DMS79 treated with DMSO at 0.1 percent for 48 hours (cell line): ENCODE measurements at places on chromosomes 1 and 21.
A peak's percentile ranks its signal among the peaks of the same experiment; 100 is the strongest.

DNA sequence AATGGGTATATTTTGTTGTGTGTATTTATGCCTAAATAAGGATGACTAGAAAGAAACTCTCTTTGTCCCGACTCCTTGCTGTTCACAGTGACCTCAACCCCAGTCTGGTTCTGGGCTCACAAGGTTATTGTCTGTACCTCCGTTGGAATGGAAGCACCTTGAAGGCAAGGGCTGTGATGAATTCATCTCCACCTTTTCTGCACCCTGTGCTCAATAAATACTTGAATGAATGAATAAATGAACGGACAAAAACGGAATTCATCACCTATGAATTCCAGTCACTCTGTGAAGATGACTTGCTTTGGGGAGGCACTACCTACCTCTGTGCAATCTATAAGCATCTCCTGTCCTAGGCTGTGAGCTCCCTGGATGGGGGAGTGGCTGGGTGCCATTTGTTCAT is 39.3 kb downstream of the HSPG2 start:
- DNase-seq: no peak

DNA sequence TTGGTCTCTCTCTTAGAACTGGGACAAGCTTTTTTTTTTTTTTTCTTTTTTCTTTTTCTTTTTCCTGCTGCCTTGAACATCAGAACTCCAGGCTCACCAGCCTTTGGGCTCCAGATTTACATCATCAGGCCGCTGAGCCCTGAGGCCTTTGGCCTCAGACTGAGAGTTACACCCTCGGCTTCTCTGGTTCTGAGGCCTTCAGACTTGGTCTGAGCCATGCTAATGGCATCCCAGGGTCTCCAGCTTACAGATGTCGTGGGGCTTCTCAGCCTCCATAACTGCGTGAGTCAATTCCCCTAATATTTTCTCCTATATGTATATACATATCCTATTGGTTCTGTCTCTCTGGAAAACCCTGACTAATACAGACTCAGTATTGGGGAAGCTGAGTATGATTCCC is 36.5 kb upstream of the RC3H1 start:
- DNase-seq: no peak

GRCh38 chr1:176843352-176844297 is 320.9 kb downstream of the ASTN1 start:
- no peak for DNase-seq

- DNase-seq: no peak
Observed at GRCh38 chr1:58769809-58770320, 14.0 kb downstream of the JUN start.

DNA sequence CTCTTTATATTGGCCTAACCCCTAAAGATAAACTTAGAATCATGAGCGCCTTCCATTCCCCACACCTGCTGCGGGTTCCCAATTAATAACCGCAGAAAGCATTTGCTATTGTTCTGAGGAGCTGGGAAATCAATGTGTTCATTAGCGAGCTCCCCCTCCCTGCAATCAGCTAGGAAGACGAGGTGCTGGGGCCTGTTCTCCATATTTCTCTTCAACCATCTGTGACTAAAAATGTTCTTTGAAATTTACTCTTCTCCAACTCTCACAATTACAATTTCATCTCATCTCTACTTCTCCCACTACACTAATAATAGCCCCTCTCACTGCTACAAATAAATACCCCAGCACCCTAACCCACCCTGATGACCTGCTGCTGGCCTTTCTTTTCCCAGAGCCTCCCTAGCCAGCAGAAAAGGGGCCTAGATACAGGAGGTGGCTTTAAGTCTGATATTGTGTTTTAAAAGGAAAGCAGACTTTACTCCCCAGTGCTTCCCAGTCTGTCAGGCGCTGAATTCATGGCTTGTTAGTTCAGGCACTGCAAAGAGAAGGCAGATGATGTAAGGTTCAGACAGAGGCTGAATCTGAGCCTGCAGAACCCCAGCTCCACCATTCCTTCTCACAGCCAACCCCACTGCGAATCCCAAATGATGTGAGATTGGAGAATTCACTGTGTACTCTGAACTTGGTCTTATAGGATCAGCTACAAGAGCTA is 477.5 kb upstream of the DAB1 start:
- DNase-seq: no peak

GRCh38 chr1:17494114-17494729 is 45.3 kb upstream of the ARHGEF10L start:
- peak; percentile 25 for DNase-seq

DNA sequence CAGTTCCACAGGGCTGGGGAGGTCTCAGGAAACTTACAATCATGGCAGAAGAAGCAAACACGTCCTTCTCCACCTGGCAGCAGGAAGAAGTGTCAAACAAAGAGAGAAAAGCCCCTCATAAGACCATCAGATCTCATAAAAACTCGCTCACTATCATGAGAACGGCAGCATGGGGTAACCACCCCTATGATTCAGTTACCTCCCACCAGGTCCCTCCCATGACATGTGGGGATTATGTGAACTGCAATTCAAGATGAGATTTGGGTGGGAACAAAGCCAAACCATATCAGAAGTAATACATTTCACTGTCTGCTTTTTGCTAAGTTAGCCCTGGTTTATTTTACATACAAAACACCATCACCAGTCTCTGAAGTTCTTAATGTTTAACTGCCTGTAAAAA is 68.5 kb downstream of the RBM11 start:
- DNase-seq: no peak

- no peak for DNase-seq
Observed at GRCh38 chr1:239263801-239264200, 122.6 kb upstream of the CHRM3 start.

- no peak for DNase-seq
Observed at GRCh38 chr1:151803164-151803563, 2.1 kb downstream of the LINGO4 start.

GRCh38 chr1:181160322-181160721 is 71.8 kb downstream of the IER5 start:
- no peak for DNase-seq

DNA sequence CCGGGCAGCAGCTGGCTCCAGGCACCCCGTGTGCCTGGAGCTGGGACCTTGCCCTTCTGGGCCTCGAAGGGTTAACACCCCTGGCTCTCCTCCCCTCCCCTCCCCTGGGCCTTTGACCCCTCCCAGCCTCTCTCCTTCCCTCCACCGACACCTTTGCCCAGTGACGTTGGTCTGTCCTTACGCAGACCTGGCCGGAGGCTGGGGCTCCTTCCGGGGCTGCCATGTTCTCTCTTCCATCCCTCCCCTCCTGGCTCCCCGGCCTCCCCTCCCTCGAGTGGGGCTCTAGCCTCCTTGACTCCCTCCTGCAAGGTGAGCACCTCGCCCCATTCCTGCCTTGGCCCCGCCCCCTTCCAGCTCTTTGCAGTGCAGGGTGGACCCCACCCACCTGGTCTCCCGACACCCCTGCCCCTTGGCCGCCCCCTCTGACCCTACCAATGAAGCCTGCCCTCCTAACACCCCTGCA is at the start of gene TMEM82:
Gene TMEM82, plus strand, starts transcription at position 161 of the 463 bp plus-strand sequence. Its CDS starts 61 bp downstream, at position 222.
- no peak for DNase-seq

- peak; percentile 10 for DNase-seq
Observed at GRCh38 chr1:164515711-164516331, 43.2 kb upstream of the PBX1 start.

GRCh38 chr21:38264571-38264970 is 7.8 kb downstream of the KCNJ15 start:
- no peak for DNase-seq

- DNase-seq: no peak
Observed at GRCh38 chr1:27563591-27564471, 40.1 kb downstream of the AHDC1 start.

- no peak for DNase-seq
Observed at GRCh38 chr1:170836141-170836540, 99.2 kb upstream of the MROH9 start.

- no peak for DNase-seq
Observed at GRCh38 chr1:206739411-206740076, 31.0 kb upstream of the IL19 start.

DNA sequence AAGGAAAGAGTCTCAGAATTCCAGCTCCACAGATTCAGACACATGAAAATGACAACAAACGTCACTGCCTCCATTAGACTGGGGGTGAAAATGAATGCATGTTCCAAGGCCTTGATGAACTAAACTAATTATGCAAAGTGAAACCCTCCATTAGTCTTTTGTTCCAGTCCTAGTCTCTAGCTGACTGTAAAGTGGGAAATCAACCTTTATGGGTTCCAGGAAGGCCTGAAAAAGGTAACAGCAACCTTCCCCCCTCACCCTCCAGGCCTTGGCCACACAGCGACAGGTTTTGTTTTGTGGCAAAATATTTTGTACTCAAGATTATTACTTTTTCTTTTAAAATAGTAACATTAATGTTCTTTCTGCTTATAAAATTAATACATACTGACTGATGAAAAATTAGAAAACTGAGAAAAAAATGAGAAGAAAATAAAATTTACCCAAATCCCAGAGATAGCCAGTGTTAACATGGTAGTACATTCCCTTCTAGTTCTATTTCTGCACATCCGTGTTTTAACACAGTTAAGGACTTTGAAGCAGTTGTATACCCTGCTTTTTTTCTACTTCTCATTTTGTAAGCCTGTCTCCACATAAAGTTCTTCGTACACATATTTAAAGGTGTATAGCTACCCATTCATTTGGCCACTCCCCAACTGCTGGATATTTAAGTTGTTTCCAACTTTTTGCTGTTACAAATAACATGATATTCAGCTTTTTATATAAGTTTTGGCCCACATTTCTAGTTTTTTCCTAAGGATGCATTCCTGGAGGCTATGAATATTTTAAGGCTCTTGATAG is 60.9 kb downstream of the CD2 start:
- no peak for DNase-seq

DNA sequence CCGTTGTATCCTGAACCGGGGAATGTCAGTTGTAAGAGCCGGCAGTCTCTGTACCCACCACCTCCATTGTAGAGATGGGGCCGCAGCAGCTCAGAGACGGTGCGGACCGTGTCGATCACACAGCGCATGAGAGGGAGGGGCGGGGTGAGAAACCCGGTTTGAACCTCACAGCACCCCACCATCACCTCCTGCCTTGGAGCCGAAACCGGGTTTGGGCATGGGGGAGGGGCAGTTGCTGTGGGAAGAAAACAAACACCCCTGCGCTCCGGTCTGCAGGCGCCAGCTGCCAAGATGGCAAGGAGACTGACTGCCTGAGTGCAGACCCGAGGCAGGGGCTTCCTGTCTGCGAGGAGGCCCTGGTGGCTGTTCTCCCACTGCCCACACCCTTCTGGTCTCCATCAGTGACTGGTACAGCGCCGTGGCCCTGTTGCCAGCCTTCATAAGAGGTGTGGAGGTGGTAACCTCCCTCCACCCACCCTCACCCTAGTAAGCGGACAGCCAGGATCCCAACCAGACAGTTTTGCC is 69.2 kb upstream of the SSBP3 start:
- DNase-seq: no peak

DNA sequence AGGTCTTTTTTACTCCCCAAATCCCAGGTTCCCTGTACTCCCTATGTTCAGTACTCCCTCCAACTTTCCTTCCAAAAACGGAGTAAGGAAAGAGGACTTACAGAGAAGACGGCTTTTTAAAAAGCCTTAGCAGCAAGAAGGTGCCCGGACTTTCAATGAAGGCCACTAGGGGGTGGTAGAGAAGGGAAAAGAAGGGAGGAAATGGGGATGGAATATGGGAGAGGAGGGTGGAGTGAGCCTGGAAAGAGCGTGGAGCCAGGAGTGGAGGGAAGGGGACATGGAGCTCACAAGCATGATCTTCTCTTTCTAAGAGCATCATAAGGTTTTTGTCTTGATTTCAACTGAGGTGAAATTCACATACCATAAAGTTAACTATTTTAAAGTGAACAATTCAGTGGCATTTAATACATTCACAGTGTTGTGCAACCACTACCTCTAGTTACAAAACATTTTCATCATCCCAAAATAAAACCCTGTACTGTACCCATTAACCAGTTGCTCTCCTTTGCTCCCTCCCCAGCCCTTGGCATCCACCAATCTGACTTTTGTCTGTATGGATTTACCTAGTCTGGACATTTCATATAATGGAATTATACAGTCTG is 129.9 kb downstream of the ZNF281 start:
- no peak for DNase-seq

DNA sequence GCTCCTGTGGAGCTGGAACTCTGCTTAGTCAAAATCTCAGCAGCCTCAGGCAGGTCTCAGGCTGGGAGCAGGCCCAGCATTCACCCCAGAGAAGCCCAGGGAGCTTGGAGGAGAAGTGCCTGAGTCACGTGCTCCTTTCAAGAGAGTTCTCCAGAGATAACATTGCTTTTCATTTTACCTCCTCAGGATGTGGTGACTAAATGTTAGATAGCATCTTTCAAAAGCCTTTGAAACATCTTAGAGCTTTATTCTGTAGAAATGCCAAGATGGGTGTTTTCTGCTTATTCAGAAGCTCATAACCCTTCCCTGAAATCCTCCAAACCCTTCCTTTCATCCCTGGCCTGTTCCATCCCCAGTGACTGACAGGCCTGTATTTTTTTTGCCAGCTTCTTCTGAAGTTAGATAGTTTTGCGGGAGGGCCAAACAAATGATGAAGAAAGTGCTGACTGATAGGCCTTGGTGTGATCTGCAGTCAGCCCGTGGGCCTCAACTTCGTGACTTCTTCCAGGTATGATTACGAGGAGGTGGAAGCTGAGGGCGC is 58.0 kb downstream of the PGM1 start:
- DNase-seq: no peak

DNA sequence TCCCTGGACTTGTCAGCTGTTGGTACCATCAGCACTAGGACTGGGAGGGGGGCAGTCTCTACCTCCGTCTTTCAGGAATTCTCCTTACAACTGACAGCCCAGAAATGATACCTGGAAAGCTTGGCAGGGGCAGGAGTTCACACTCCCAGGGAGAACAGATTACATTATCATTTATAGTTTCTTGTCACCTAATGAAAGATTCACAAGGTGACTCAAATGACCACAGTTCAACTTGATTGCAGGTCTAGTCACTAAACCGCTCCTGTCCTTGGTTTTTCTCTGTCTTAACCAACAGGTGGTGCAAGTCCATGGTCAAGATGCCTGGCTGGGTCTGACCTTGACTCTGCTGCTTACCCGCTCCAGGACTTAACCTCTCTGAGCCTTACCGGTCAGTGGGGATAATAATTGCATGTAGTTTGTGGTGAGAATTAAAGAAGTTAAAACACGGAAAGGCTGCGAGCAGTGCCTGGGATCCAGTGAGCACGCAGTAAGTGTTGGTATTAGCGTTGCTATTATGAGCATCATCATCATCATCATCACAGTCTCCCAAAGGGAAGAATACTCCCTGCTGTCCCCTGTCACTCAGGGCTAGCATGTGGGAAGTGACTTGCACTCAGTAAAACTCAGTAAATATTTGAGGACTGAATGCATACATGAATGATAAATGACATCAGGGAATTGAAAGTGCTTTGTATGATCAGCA is 125.3 kb upstream of the CD34 start:
- no peak for DNase-seq

GRCh38 chr21:29708401-29708800 is 231.4 kb downstream of the GRIK1 start:
- DNase-seq: no peak

- no peak for DNase-seq
Observed at GRCh38 chr1:101410048-101410878, 173.4 kb downstream of the S1PR1 start.

GRCh38 chr1:219266524-219266923 is 92.8 kb downstream of the LYPLAL1 start:
- DNase-seq: no peak
